Endothelial cell (in vitro differentiated cells): ENCODE measurements at places on chromosomes 3 and 15. TPM values are rescaled to one million over a fixed set of nuclear protein-coding genes. Genes with fewer than 3 reads are reported as not detected.

Gene PAQR9
- total RNA-seq, result not detected

Gene MOBP
- total RNA-seq, result not detected

Gene UROC1
- total RNA-seq, result not detected

GRCh38 chr3:127448161-127448561, 142.4 kb downstream of the TPRA1 start:
- DNase-seq, result no peak

DNA sequence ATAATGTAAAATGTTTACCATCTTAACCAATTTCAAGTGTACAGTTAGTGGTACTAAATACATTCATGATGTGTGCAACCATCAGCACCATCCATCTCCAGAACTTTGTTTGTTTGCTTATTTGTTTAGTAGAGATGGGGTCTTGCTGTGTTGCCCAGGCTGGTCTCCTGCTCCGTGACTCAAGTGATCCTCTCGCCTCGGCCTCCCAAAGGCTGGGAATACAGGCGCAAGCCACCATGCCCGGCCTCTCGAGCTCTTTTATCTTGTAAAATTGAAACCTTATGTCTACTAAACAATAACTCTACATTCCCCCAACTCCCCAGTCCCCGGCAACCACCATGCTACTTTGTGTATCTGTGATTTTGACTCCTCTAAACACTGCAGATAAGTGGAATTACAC, 31.9 kb downstream of the FBXO45 start:
- DNase-seq, result no peak
